ENCODE measurements at places on chromosomes 12 and 14. TPM values are rescaled to one million over a fixed set of nuclear protein-coding genes. Genes with fewer than 3 reads are reported as not detected.

GRCh38 chr12:52317468-52318052 lies 3.6 kb downstream of the KRT83 start:
- DNase-seq = no peak

DNA sequence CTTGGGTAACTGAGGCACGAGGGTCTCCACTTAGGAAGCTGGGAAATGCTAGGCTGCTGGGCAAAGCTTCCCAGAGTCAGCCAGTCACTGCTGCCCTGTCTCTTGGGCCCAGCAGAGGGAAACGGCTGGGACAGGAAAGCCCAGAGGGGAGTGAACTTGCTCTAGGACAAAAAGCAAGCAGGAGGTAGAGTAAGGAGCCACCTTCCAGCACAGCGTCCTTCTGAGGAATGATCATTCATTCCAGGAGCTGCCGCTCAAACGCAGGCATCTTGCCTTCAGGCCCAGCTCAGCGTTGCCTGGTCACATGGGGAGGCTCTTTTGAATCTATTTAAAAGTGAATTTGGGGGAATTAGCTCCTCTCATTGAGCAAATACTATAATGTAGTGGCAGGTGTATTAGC lies 118.6 kb downstream of the CRACR2A start:
- DNase-seq = no peak

- DNase-seq = no peak
Measured at GRCh38 chr14:89447182-89447944, 30.3 kb upstream of the FOXN3 start.

Gene CSRP2
- 7.8 TPM for total RNA-seq

Gene WBP11
- total RNA-seq = 47.3 TPM

Gene LRRC23
- 6.5 TPM for total RNA-seq

- DNase-seq = no peak
Measured at GRCh38 chr12:94674835-94675234, 24.5 kb upstream of the TMCC3 start.

Gene ASCL1
- total RNA-seq = not detected

GRCh38 chr12:2382370-2383155 lies 329.8 kb downstream of the CACNA1C start:
- no peak for DNase-seq

DNA sequence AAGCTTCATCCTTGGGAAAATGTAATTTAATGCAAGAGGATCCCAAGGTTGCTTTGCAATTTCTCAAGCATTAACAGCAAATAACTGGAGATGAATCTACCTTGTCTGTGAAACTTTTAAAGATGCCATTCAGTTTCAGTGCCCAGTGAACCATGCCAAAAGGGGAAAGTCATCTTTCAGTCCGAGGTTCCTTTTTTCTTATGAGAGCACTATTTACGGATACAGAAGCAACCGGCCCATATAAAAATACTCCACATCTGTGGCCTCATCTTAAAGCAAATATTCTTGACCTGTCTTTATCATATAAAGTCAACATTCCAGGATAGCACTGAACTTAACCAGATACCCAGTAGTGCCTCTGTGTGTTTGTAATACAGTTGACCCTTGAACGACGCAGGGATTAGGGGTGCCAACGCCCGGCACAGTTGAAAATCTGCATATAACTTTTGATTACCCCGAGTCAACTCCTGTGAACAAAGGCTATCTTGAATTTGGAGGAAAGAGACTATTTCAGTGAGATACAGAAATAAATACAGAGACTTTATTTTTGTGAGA lies 209.4 kb downstream of the PCNX1 start:
- DNase-seq = no peak

DNA sequence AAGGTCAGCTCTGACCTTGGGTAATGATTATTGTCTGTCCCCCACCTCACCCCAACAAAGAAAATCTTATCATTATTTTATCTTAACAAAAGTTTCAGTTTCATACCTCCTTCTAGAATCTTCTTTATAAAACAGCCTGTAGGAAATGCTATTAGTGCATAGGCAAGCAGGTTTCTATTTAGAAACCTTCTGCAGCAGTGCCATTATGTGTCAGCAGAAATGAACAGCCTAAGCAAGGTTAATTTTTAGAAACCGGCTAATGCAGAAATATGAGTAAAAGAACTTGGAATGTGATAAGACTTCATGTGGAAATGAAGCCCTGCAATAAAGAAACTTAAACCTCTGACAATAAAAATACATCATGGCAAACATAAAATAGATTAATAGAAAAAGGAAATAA lies 814.4 kb downstream of the FSCB start:
- no peak for DNase-seq

DNA sequence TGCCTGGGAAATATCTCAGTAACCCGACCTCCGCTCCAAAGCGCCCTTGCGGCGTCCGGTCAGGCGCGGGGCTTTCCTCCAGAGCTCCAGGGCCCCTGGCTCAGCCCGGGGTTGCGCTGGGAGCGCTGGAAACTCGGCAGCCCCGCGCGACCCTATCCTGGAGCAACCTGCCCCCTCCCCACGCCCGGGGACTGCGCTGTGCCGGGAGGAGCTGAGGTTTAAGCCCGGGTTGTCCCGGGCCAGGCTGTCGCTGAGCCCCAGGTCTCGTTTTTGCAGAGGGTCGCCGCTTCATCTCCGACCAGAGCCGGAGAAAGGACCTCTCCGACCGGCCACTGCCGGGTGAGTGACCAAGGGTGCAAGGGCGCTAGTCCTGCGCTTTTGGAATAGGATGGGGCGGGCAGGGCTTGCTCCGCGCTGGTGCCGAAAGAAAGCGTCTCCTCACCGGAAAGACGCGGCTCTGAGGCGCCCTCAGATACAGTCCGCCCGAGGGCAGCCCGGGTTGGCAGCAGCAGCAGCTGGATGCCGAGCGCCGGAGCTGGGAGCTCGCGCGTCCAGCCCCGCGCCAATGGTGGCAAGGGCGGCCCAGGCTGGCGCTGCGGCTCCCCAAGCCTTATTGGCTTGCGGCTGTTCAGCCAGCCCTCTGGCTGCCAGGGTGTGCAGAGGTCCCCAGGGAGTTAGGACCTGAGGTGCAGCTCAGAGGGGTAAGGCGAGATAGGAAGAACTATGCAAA lies 1.5 kb downstream of the SPX start:
- no peak for DNase-seq

GRCh38 chr12:130825771-130826150 lies 13.3 kb downstream of the STX2 start:
- no peak for DNase-seq

GRCh38 chr14:64114796-64115195 lies 179.4 kb downstream of the ESR2 start:
- DNase-seq = no peak

GRCh38 chr14:24062216-24062980 lies 9.0 kb upstream of the CPNE6 start:
- DNase-seq = no peak

GRCh38 chr14:34620839-34621238 lies 9.1 kb downstream of the SNX6 start:
- DNase-seq = no peak

Gene ZNF268
- 22.4 TPM for total RNA-seq

DNA sequence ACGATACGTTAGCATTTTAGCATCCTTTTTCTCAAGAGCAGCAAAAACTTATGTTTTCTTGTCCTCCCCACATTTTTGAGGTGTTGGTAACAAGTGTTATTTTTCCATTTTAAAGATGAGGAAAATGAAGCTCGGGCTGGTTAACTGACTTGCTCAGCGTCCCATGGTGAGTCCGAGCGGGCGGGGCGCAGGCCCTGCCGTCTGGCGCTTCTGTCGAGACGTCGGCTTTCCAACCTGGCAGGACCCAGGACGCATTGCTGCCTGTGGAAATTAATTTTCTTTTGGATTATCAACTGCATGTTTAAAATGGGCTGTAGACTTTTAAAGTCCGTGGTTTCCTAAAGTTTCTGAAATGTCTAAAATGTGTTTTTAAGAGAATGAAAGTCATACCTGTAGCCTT lies 30.4 kb downstream of the XRCC3 start:
- DNase-seq = no peak

Measured in Panc1 (cell line).